Stimulated activated CD4-positive, alpha-beta T cell treated with anti-CD3 and anti-CD28 coated beads, Interleukin-1b, Interleukin-23, amount 100 ng/mL, for 24 hours (primary cell): ENCODE measurements at places on chromosomes 4 and X.

DNA sequence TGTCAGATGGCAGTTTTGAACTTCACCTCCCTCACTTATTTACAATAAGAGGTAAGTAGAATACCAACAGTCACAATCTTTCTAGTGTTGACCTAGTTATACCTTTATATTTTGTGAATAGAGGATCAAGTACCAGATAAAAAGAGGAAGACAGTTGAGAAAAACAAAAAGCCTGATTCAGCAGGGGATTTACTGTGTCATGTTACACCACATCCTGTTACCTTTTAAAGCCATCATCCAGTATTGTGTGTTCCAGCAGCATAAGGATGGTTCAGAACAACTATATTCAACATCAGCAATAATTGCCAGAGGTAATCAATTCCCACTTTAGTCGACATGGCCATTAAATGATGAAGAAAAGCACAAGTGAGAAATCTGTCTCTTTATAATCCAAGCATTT, 21.3 kb upstream of the CXCL6 start:
- no peak for DNase-seq

DNA sequence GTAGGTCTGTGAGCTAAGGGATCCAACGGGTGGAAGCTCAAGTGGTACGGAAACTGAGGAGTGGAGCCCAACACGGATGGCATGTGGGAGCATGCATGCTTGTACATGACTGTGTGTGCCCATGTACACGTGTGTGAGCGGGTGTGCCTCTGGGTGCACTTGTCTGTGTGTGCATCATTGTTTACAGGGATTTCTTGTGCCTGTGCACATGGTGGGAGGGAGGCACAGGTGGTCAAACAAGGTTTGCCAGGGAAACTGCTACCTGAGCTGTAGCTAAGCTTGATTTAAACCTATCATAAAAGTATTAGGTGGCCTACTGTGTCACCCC, 122.5 kb upstream of the MAMLD1 start:
- no peak for DNase-seq

- DNase-seq, result no peak
Observed at GRCh38 chrX:70254063-70254400, 6.0 kb downstream of the P2RY4 start.

GRCh38 chrX:103376118-103376978, at the start of gene BEX3:
BEX3 (plus strand) TSS chrX:103376538; CDS start chrX:103377522, 984 bp downstream.
- no peak for DNase-seq

DNA sequence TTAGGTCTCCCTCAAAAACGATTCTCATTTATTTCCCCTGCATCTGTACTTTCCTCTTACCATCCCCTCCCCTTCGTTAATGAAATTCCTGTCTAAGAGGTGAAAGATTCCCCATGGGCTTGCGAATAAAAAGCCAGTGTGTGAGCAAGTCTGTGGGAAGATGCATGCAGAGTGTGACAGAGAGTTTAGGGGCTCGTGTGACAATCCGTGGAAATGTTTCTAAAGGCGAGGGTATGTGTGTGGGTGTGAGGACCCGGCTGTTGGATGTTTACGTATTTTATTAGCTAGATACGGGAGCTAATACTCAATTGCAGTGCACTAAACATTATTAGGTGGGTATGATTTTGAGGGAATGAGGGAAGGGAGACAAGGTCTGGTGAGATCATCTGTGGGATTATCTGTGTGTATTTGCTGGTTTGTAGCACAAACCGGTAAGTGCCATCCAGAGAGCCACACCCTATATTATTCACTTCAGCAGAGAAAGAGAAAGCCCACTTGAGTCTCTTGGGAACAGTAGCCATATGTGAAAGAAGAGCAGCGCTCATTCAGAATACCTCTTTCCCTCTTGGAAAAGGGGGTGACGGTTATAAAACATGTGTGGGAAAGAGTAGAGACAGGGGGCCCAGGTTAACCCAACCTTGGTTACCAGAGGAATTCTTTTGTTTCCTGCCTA, 893 bp upstream of the HOPX start:
- no peak for DNase-seq
